NCI-H1417 treated with DMSO at 0.1 percent for 48 hours (cell line): ENCODE measurements at places on chromosomes 3 and 15.

DNA sequence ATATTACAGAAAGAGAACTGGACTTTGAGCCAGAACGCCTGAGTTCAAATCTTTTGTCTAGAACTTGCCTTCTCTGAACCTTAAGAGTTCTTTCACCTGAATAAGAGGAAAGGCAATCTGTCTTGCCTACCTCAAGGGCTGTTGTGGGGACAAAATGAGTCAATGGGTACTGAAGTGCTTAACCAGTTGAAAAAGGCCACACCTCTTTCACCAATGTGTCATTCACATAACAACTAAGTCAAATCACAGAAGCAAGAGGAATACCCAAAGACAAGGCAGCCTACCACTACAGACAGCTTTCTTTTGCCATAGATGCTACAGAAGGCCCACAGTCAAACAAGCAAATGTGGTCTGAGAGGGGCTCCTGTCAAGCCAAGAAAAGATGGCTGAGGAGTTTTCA, 39.7 kb downstream of the NBEAL2 start:
- DNase-seq, result no peak

- no peak for DNase-seq
Measured at GRCh38 chr3:141240286-141240685, 8.7 kb downstream of the PXYLP1 start.

DNA sequence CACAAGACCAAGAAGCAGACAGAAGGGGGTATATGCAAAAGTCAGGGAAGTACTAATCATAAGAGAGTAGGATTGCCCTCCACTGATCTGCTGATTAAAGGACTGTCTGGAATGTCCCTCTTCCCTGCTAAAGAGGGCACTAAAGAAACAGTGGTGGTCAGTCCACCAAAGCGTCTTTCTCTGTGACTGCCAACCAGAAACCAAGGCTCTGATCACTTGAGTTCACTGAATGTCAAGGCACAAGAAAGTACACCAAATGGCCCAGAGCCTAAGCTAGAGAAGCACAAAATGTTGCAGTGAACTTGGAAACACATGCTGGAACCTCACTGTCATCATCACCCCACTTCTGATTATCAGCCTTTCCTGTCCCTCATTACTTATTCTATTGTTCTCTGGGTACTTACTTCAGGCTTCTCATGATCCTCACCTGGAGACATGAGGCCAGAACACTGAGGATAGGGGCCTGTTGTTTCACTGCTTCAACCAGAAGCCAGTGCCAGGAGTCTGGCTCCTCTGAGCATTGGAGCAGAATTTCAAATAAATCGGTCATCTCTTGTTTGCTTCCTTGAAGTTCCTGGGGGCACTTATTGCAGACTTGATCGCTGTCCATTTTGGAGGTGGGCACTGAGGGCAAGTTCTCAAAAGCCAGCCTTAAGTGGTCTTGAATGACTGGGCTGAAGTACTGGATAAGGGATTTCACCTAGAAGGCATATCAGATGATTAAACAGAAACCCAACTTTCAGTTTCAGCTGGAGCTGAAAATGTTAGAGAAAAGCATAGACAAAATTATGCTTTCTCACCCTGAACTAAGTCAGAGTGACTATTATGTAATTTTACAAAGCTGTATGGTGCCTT, 58.9 kb downstream of the EIF3J start:
- no peak for DNase-seq

DNA sequence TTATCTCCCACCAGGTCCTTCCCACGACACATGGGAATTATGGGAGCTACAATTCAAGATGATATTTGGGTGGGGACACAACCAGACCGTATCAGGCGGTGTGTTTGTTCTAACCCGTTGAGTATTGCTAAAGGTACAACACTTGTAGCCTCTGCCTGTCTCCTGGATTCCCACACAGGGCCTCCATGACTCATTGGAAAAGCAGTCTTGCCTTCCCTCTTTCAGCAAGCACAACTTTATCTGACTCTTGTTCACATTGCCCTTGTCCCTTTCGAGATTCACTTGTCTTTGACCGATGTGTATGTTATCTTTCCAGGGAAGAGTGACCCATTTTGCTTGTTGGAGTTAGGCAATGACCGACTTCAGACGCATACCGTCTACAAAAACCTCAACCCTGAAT, 152.3 kb downstream of the MCTP2 start:
- no peak for DNase-seq

GRCh38 chr15:50113992-50114780, 4.8 kb downstream of the ATP8B4 start:
- no peak for DNase-seq

- DNase-seq, result no peak
Measured at GRCh38 chr3:32891365-32891764, 60.1 kb upstream of the CCR4 start.

DNA sequence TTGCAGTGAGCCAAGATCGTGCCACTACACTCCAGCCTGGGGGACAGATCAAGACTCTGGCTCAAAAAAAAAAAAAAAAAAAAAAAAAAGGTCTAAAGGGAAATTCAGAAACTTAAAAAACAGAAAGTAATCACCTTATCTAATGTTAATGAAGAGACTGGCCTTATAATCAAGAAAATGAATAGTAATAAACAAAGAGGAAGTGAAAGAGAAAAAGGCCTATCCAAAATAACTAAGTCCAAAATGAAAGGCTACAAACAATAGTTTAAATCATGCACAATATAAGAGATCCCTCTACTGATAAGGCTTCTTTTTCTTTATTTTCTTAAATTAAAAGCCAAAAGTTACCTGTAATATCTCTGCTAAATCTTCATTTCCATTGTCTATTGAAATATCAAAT, 37.1 kb upstream of the HDC start:
- DNase-seq, result no peak
